ENCODE measurements at places on chromosomes 3 and 15. TPM values are rescaled to one million over a fixed set of nuclear protein-coding genes. Genes with fewer than 3 reads are reported as not detected.

The CELF6 gene
- 13.0 TPM for polyA plus RNA-seq

DNA sequence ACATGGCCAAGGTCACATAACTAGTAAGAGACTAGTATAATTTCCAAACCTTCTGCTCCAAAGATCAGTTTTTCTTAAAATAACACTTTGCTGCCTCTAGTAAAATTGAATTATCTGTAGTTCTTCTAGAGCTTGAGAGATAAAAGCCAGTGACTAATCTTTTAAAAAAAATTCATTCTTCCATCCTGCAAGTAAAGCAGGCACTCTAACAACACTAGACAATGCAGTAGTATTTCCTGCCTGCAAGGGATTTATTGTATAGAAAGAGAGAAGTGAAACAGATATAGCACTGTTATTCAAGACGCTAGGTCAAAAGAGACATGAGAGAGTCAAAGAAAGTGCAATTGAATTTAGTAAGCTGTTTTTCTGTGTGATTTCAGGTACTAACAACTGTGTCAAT is 159.5 kb upstream of the TBC1D5 start:
- no peaks in the 10 kb centered on the region for H3K36me3 ChIP-seq
- H3K27me3 ChIP-seq = no peaks in the 10 kb centered on the region
- DNase-seq = peak; percentile 44
- H3K27ac ChIP-seq = no peak overlapping the region
- H3K4me3 ChIP-seq = no peak overlapping the region
- H3K4me1 ChIP-seq = peaks cover 11% of the 10 kb centered on the region

DNA sequence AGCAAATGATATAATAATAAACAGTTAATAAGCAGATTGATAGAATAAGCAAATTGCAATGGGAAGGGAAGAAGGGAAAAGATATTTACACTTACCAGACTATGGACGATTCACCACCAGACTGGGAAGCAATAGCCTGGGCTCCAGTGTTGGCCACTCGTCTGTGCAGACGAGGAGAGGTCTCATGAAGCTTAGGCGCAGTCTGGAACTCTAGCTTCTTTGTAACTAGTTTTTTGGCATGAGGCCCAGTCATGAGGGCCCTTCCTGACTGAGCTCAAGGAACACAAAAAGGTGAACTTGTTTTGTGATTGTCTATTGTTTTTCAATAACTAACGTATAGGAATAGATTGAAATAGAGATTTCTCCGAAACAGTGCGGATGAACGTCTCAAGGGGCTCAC is 63.3 kb upstream of the GATM start:
- no peak overlapping the region for H3K27ac ChIP-seq
- H3K36me3 ChIP-seq = no peaks in the 10 kb centered on the region
- DNase-seq = no peak
- H3K4me3 ChIP-seq = no peak overlapping the region
- H3K27me3 ChIP-seq = no peaks in the 10 kb centered on the region

DNA sequence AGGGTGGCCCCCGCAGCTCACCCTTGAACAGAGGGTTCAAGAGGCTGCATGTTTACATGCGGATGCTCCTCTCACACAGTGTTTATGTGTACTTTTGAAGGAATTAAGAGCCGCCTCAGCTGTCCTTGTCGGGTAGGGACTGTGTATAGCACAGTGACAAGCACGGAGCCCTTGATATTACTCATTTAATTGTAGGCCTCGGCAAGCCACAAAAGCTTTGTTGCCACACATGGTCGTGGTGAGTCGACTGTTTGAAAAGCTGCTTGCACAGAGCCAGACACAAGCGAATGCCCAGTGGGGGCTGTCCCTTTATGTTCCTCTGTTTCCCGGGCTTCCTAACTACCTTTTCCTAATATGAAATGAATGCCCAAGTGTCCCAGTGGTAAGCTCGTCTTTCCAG is 4.5 kb downstream of the ESYT3 start:
- no peaks in the 10 kb centered on the region for H3K36me3 ChIP-seq
- DNase-seq = no peak
- H3K4me1 ChIP-seq = peaks cover 10% of the 10 kb centered on the region
- H3K27ac ChIP-seq = no peak overlapping the region
- no peak overlapping the region for H3K4me3 ChIP-seq

The GOLGA6A gene
- not detected for polyA plus RNA-seq

The LRTM1 gene
- not detected for polyA plus RNA-seq

DNA sequence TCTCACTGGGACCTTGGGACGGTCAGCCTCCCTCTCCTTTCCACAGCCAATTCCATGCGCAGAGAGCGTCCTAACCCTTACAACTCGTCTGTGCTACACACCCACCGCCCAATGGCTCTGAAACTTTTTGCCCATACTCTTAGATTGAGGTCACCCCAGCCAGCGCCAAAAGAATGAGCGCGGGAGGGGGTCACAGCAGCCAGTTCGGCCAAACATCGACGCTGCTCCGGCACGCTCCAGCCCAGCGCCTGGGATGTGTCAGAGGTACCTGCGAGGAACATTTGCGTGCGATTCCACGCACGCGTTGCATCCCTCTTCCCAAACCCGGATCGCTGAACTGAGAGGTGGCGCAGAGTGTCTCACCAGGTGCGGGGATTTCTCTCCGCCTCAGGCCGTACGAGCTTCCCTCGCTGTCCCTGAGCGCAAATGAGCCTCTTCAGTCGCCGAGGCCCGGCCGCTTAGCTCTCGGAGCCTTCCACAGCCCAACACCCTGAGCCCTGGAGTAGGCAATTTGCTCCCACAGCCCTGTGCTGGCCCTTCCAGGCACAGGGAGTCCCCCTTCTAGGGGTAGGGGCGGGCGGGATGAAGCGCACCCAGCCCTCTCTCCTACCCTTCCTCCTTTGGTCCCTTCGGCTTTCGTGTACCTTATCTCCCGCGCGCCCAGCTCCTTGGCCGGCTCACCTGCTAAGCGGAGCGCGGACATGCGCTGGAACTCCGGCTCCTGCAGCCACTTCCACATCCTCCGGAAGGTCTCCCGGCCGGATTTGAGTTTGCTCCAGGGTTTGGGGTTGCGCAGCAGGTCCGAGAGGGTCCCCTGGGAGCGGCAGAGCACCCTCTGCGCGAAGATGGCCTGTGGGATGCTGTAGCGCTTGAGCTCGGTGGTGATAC is 1.8 kb downstream of the ONECUT1 start:
- H3K36me3 ChIP-seq = no peaks in the 10 kb centered on the region
- peaks cover 72% of the 10 kb centered on the region for H3K4me1 ChIP-seq
- peak; percentile 48 for DNase-seq
- H3K4me3 ChIP-seq = no peak overlapping the region
- H3K27ac ChIP-seq = no peak overlapping the region

- H3K4me1 ChIP-seq = no peaks in the 10 kb centered on the region
- H3K36me3 ChIP-seq = no peaks in the 10 kb centered on the region
- no peak overlapping the region for H3K4me3 ChIP-seq
- no peaks in the 10 kb centered on the region for H3K27me3 ChIP-seq
- DNase-seq = no peak
- H3K27ac ChIP-seq = no peak overlapping the region
These were observed 20.3 kb upstream of the UACA start for GRCh38 chr15:70783610-70784022.

GRCh38 chr3:129182390-129183185 is 1.1 kb downstream of the CNBP start:
- H3K36me3 ChIP-seq = peaks cover 15% of the 10 kb centered on the region
- H3K4me3 ChIP-seq = peak overlapping the region; percentile 99
- H3K27me3 ChIP-seq = no peaks in the 10 kb centered on the region
- peaks cover 35% of the 10 kb centered on the region for H3K4me1 ChIP-seq
- peak overlapping the region; percentile 92 for H3K27ac ChIP-seq
- peak; percentile 27 for DNase-seq

DNA sequence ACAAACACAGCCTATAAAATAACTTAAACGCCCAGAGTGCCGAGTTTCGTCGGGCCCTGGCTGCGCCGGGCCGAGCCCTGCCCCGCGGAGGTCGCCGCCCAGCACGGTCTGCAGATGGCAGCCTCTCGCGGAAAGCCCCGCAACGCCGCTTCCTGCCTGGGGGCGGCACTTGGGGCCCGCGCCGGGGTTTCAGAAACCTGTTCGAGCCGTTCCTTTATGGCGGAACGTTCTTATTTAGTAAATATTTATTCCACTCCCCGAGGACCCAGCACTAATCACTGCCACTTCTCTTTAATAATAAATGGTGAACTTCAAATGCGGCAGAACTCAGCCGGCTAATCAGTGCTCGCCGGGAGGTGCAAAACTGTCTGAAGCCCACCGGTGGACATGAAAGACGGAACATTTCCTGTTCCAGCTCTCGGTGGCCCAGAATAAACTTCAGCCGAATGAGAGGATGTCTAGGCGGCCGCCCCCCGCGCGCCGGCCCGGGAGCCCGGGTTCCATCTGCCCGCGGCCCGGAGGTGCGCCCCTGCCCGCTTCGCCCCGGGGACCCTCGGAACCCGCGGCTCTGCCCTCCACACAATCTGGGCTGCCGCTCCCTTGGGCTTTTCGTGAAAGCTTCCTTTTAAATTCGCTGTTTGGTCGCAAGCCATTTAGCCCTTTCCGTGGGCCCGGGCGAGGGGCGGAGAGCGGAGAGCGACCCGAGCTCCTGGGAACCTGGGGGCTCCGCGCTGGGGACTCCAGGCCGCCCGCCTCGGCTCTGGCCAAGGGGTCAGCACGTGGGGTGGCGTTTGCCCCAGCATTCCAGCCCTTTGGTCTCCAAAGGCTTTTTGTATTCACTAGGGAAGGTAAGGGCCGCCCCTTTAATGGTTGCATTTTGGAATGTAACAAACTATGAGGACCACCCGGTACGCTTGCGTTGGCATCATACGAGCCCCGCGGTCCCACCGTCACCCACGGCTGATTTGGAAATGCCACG is 110.8 kb upstream of the ATP11B start:
- no peaks in the 10 kb centered on the region for H3K36me3 ChIP-seq
- H3K4me3 ChIP-seq = no peak overlapping the region
- peak; percentile 78 for DNase-seq
- peaks cover 8% of the 10 kb centered on the region for H3K4me1 ChIP-seq

The SLC9C1 gene
- 0.07 TPM for polyA plus RNA-seq

- no peaks in the 10 kb centered on the region for H3K27me3 ChIP-seq
- no peaks in the 10 kb centered on the region for H3K36me3 ChIP-seq
- H3K4me3 ChIP-seq = no peak overlapping the region
- no peak for DNase-seq
These were observed 61.4 kb upstream of the KLF13 start for GRCh38 chr15:31265090-31265870.

The FBXO40 gene
- not detected for polyA plus RNA-seq

The MST1 gene
- 32.1 TPM for polyA plus RNA-seq

GRCh38 chr3:113431811-113432210 is 9.5 kb downstream of the CFAP44 start:
- no peak for DNase-seq
- no peaks in the 10 kb centered on the region for H3K4me1 ChIP-seq
- H3K27ac ChIP-seq = no peak overlapping the region
- H3K36me3 ChIP-seq = no peaks in the 10 kb centered on the region
- H3K27me3 ChIP-seq = no peaks in the 10 kb centered on the region

- no peak for DNase-seq
- peaks cover 2% of the 10 kb centered on the region for H3K27me3 ChIP-seq
- no peak overlapping the region for H3K4me3 ChIP-seq
- no peaks in the 10 kb centered on the region for H3K36me3 ChIP-seq
- H3K27ac ChIP-seq = no peak overlapping the region
- no peaks in the 10 kb centered on the region for H3K4me1 ChIP-seq
These were observed 107.0 kb downstream of the TOP2B start for GRCh38 chr3:25557694-25558093.

GRCh38 chr15:48177383-48177765 is 721 bp downstream of the MYEF2 start:
- H3K27ac ChIP-seq = peak overlapping the region; percentile 21
- H3K4me1 ChIP-seq = peaks cover 8% of the 10 kb centered on the region
- H3K27me3 ChIP-seq = peaks cover 5% of the 10 kb centered on the region
- peak; percentile 77 for DNase-seq
- peak overlapping the region; percentile 71 for H3K4me3 ChIP-seq
- no peaks in the 10 kb centered on the region for H3K36me3 ChIP-seq

- DNase-seq = no peak
- H3K4me1 ChIP-seq = no peaks in the 10 kb centered on the region
- H3K27ac ChIP-seq = no peak overlapping the region
- H3K27me3 ChIP-seq = no peaks in the 10 kb centered on the region
These were observed 56.1 kb upstream of the CMSS1 start for GRCh38 chr3:99761415-99762165.

DNA sequence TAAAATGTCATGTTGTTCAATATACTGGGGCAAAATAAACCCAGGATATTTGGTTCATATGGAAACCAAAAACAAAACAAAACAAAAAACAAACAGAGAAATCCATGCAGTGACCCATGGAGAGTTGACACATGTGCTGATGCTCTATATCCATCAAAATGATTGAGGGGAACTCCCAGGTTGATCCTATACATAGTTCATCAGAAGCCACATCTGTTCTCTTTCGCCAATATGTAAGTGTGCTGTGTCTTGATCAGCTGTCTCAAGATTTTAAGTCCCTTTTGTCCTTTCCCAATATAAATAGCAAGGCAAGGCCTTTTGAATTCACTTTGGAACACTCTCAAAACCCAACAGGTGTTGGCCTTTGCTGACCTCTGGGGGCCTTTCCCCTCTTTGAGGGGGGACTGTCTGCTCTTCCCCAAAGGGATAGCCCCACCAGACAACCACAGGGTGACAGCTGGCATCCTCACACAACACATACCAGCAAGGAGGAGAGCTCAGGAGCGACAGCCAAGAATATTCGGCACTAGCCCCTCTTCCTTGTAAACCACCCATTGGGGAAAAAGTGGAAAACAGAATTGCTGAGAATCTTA is 209.4 kb upstream of the CD96 start:
- no peak for DNase-seq
- H3K27me3 ChIP-seq = no peaks in the 10 kb centered on the region
- H3K4me1 ChIP-seq = no peaks in the 10 kb centered on the region
- H3K4me3 ChIP-seq = no peak overlapping the region

- H3K4me3 ChIP-seq = no peak overlapping the region
- peaks cover 21% of the 10 kb centered on the region for H3K4me1 ChIP-seq
- peak; percentile 40 for DNase-seq
- no peaks in the 10 kb centered on the region for H3K27me3 ChIP-seq
- H3K27ac ChIP-seq = no peak overlapping the region
These were observed 193.9 kb upstream of the UBE2E1 start for GRCh38 chr3:23611737-23612295.

- no peaks in the 10 kb centered on the region for H3K36me3 ChIP-seq
- H3K27me3 ChIP-seq = no peaks in the 10 kb centered on the region
- H3K4me3 ChIP-seq = no peak overlapping the region
- no peak overlapping the region for H3K27ac ChIP-seq
- H3K4me1 ChIP-seq = peaks cover 17% of the 10 kb centered on the region
- DNase-seq = peak; percentile 8
These were observed 99.0 kb downstream of the TMCC1 start for GRCh38 chr3:129794311-129795185.

- H3K36me3 ChIP-seq = peaks cover 46% of the 10 kb centered on the region
- peak; percentile 30 for DNase-seq
- no peak overlapping the region for H3K27ac ChIP-seq
- H3K27me3 ChIP-seq = no peaks in the 10 kb centered on the region
These were observed 24.6 kb downstream of the TRA2B start for GRCh38 chr3:185912929-185913901.

The CACNA2D2 gene
- 0.66 TPM for polyA plus RNA-seq

DNA sequence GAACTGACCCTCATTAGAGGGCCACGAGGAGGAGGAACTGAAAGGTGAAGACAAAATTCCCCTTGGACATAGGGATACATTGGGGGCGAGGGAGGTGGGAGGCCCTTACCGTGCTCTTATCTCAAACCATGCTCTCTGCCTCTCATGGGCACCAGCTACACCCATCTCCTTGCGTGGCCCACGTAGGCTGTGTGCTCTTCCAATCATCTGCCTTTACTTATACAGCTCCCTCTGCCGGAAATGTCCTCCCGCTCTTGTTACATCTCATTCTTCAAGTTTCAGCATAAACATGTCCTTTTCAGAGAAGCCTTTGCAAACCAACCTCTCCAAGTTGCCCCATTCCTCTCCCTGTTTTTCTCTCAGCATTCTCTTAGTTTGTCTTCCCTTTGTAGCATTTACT is 307.8 kb upstream of the PROK2 start:
- peak overlapping the region; percentile 1 for H3K27ac ChIP-seq
- peaks cover 34% of the 10 kb centered on the region for H3K4me1 ChIP-seq
- H3K27me3 ChIP-seq = peaks cover 5% of the 10 kb centered on the region
